ENCODE measurements at places on chromosomes 3 and 15. TPM values are rescaled to one million over a fixed set of nuclear protein-coding genes. Genes with fewer than 3 reads are reported as not detected.

B3GNT5 gene
- 0.86 TPM for total RNA-seq

PLSCR2 gene
- not detected for total RNA-seq

FLNB gene
- 15.9 TPM for total RNA-seq

ITIH1 gene
- not detected for total RNA-seq

GRCh38 chr3:23944007-23944783 is 891 bp upstream of the NR1D2 start:
- H3K4me3 ChIP-seq: peak overlapping the region; percentile 82
- H3K27me3 ChIP-seq: peaks cover 29% of the 10 kb centered on the region
- peaks cover 14% of the 10 kb centered on the region for H3K4me1 ChIP-seq
- no peak overlapping the region for H3K27ac ChIP-seq
- DNase-seq: no peak

DNA sequence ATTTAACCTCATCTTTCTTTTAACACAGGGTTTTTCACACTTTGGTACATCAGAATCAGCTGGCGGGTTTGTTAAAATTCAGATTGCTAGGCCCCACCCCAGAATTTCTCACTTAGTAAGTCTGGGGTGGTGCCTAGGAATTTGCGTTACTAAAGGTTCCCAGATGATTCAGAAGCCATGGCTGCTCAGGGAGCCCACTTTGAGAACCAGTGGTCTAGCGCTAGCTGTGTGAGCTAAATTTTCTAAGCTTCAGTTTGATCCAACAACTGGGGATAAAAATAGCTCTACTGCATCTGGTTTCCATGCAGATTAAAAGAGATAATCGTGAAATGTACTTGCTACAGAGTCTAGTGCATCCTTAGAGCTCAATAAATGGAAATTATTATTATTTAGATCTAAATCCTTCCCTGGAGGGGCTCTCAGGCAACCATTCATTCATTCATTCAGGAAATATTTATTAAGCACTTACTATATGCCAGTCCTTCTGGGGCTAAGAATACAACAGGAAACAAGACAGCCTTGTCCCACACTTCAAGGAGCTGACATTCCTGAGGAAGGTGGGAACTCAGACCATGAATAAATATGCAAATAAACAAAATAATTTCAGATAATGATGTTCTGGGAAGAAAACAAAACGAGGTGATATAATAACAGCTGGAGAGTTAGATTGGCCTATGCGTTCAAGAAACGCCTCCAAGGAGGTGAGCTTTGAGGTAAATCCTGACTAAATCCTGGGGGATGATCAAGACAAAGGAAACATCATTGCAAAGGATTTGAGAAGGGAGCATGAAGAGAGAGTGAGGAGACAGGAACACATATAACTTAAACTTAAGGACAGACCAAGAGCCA is 3.9 kb upstream of the CIDEC start:
- H3K4me1 ChIP-seq: no peaks in the 10 kb centered on the region
- no peaks in the 10 kb centered on the region for H3K36me3 ChIP-seq
- no peak overlapping the region for H3K4me3 ChIP-seq
- peaks cover 8% of the 10 kb centered on the region for H3K27me3 ChIP-seq
- DNase-seq: no peak

GRCh38 chr3:152051501-152052404 is 178.3 kb downstream of the SUCNR1 start:
- H3K36me3 ChIP-seq: no peaks in the 10 kb centered on the region
- no peaks in the 10 kb centered on the region for H3K4me1 ChIP-seq
- DNase-seq: no peak
- H3K4me3 ChIP-seq: no peak overlapping the region

DNA sequence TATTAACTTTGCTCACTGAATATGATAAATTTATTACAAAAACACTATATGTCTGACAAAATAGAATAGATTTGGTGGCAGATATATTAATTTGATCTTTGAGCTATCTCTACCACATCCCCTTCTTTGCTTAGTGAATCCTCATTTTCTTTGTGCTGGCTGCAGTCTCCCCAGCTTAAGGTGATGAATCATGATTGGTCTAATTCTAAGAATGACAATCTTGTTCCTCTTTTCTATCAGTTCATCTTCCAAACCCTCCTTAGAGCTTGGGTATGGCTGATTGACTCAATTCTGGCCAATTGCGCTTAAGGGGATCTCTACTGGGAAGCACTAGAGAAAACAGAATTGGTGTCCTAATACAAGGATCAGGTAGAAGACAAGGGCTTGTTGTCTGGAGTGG is 309.6 kb upstream of the GOLIM4 start:
- H3K4me3 ChIP-seq: no peak overlapping the region
- no peak for DNase-seq
- no peak overlapping the region for H3K27ac ChIP-seq
- no peaks in the 10 kb centered on the region for H3K4me1 ChIP-seq
- no peaks in the 10 kb centered on the region for H3K36me3 ChIP-seq

DNA sequence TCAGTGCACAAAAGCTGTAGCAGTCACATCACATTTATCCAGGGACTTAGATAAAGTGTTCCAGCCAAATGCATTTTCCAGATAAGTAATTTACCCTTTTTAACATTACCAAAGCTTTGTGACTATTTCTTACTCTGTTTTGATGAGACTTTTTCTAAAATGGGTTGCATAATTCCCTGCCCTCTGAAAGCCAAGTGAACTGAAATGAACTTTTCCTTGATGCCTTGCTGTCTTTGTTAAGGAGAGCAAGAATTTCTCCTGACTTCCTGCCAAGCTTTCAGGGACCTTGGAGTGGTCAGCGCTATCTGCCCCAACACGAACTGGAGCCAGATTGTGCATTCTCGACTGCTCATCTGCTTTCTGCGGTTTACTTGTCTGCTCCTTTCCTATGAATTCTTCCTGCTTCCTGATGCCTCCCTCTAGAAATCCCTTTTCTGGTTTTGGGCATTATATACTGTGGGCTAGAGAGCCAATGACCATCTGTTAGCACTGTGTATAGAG is 34.8 kb downstream of the EIF4E3 start:
- peaks cover 48% of the 10 kb centered on the region for H3K36me3 ChIP-seq
- H3K27me3 ChIP-seq: no peaks in the 10 kb centered on the region
- peaks cover 20% of the 10 kb centered on the region for H3K4me1 ChIP-seq
- no peak for DNase-seq
- no peak overlapping the region for H3K4me3 ChIP-seq

DNA sequence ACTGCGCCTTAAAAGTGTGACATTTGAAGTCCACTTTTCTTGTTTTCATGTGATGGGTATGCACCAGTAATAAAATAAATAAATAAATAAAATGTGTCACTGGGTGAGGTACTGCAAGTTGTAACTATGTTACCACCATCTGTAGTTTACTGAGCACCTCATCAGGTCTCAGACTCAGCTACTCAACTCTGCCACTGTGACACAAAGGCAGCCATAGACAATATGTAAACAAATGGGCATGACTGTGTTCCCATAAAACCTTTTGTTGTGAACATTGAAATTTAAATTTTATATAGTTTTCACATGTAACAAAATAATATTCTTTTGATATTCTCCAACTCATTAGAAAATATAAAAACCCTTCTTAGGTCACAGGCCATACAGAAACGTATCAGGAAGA is 120.1 kb downstream of the DNAJB8 start:
- no peak overlapping the region for H3K27ac ChIP-seq
- H3K4me1 ChIP-seq: no peaks in the 10 kb centered on the region
- H3K36me3 ChIP-seq: no peaks in the 10 kb centered on the region
- DNase-seq: no peak
- no peak overlapping the region for H3K4me3 ChIP-seq
- H3K27me3 ChIP-seq: no peaks in the 10 kb centered on the region

DNA sequence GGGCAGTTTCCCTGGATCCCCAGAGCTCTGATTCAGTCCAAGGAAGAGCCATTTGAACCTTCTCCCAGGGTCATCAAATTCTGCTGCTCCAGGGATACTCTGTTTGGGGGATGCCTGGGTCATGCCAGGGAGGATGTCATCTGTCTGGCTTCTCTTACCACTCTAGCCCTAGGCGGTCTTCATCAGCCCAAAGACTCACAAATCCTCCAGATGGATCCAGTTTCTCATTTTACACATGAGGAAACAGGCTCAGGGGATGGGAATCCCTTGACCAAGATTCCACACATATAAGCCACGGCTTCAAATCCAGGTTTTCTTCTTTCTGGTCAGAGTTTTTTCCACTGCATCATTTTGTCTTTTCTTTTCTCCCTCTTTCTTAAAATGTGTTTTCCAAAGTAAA is 36.7 kb downstream of the SLC28A1 start:
- no peaks in the 10 kb centered on the region for H3K4me1 ChIP-seq
- H3K36me3 ChIP-seq: no peaks in the 10 kb centered on the region

GRCh38 chr3:189563853-189564563 is 67.2 kb upstream of the TP63 start:
- H3K36me3 ChIP-seq: no peaks in the 10 kb centered on the region
- H3K27me3 ChIP-seq: no peaks in the 10 kb centered on the region
- peak; percentile 68 for DNase-seq
- H3K4me1 ChIP-seq: peaks cover 12% of the 10 kb centered on the region
- H3K4me3 ChIP-seq: no peak overlapping the region
- H3K27ac ChIP-seq: no peak overlapping the region

DNA sequence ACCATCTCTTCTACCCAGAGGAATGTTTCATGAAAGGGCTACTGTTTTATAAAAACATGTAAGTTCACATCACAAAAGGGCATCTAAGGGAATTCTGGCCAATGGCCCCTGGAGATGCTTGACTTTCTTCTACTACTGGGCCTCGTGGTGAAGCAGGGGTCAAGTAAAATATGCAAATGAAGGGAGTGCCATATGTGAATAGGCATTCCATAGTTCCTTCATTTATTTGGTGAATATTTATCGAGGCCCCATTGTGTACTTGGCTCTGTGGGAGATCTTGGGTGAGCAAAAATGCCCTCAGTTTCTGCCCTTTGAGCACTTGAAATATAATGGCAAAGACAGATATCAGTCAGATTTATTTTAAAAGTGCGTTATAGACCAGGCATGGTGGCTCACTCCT is 101.3 kb upstream of the CACNA2D3 start:
- no peaks in the 10 kb centered on the region for H3K36me3 ChIP-seq
- no peaks in the 10 kb centered on the region for H3K4me1 ChIP-seq
- H3K27ac ChIP-seq: no peak overlapping the region

DNA sequence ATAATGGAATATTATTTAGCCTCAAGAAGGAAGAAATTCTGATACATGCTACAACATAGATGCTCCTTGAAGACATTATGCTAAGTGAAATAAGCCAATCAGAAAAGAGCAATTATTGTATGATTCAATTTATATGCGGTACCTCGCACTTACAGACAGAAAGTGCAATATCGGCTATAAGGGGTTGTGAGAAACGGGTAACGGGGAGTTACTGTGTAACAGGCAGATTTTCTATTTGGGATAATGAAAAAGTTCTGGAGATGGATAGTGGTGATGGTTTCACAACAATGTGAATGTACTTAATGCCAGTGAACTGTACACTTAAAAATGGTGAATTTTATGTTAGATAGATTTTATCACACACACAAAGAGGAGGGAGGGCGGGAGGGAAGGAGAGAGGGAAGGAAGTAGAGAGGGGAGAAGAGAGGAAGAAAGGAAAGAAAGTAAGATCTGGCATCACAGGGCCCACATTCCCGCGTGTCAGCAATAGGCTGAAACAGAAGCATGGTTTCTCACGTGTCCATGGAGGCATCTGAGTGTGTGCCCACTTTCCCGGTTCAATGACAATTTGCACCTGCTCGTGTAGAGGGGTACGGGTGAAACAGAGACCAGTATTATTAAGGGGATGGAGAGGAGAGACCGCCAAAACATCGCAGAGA is 700 bp upstream of the BLM start:
- no peak for DNase-seq
- H3K36me3 ChIP-seq: peaks cover 16% of the 10 kb centered on the region
- peak overlapping the region; percentile 94 for H3K27ac ChIP-seq
- peaks cover 27% of the 10 kb centered on the region for H3K4me1 ChIP-seq
- H3K27me3 ChIP-seq: no peaks in the 10 kb centered on the region
- peak overlapping the region; percentile 81 for H3K4me3 ChIP-seq

GRCh38 chr3:154022606-154023005 is 98.6 kb upstream of the ARHGEF26 start:
- H3K4me3 ChIP-seq: no peak overlapping the region

- DNase-seq: no peak
- H3K27ac ChIP-seq: no peak overlapping the region
- no peaks in the 10 kb centered on the region for H3K36me3 ChIP-seq
These were observed 30.0 kb upstream of the TSEN2 start for GRCh38 chr3:12454076-12454815.

GRCh38 chr3:133887074-133887802 is 8.4 kb downstream of the RAB6B start:
- H3K27me3 ChIP-seq: peaks cover 5% of the 10 kb centered on the region
- peaks cover 1% of the 10 kb centered on the region for H3K36me3 ChIP-seq
- no peak overlapping the region for H3K4me3 ChIP-seq
- H3K27ac ChIP-seq: no peak overlapping the region
- DNase-seq: peak; percentile 8

GRCh38 chr3:33791477-33792166 is 6.8 kb upstream of the PDCD6IP start:
- peaks cover 33% of the 10 kb centered on the region for H3K27me3 ChIP-seq
- H3K27ac ChIP-seq: no peak overlapping the region
- no peaks in the 10 kb centered on the region for H3K36me3 ChIP-seq
- DNase-seq: no peak
- H3K4me1 ChIP-seq: peaks cover 20% of the 10 kb centered on the region
- no peak overlapping the region for H3K4me3 ChIP-seq
